Breast epithelium (tissue), 4 donors: ENCODE measurements at places on chromosomes 7 and 10. TPM values are rescaled to one million over a fixed set of nuclear protein-coding genes. Genes with fewer than 3 reads are reported as not detected.

GRCh38 chr7:141500608-141501007 lies 50.6 kb upstream of the AGK start:
- no peak for DNase-seq

DNA sequence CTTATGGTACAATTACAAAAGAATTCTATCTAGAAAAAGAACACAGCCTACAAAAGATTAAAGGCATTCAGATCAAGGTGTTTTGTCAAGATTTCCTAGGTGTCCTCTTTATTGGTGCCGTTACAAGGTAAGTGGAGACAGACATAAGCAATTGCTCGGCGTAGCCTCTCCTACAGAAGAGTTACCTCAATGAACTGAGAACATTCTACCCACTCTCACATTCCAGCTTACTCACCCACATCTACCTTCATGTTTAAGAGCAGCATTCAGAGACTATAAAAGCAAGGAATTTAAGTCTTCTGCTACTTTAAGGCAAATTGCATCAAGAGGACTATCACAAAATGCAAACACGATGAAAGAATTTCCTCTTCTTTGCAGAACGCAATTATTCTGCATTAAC lies 29.5 kb downstream of the MPP7 start:
- DNase-seq = no peak

- DNase-seq = no peak
These were observed 87.8 kb upstream of the DKK1 start for GRCh38 chr10:52226197-52226847.

- no peak for DNase-seq
These were observed 663.3 kb upstream of the MGMT start for GRCh38 chr10:128803790-128804189.

DNA sequence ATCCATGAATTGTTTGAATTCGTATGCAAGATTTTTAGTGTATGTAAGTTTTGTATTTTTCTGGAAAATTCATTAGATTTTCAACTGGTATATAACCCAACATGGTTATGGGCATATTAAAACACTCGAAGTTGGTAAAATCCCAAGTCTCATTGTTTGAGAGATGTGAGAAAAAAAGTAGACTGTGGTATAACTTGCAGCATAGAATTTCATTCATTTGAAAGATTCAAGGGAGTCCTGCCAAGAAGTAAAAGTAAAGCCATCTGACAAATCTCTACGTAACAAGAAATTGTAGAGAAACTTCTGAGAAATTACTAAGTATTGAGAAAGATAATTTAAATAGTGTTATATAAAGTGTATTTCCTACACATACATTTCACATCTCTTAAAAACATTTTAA lies 40.2 kb downstream of the SEMA3E start:
- no peak for DNase-seq

DNA sequence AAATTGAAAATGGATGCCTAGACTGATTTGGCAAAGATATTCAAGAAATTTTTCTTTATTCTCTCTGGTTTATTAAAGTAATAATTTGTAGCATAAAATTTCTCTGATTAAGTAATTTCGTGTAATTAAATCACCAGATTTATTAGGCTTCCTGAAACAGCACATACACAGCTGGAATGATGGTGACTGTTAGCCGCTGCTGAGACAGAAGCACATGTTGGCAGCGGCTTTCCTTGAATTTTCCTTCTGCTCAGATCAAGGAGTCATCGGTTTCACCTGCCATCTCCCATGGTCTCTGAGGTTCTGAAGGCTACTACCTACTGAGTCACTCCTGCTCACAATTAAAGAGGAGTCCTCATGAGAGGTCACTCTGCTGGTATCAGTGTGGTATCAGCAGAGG lies 101.5 kb downstream of the GFRA1 start:
- no peak for DNase-seq

DNA sequence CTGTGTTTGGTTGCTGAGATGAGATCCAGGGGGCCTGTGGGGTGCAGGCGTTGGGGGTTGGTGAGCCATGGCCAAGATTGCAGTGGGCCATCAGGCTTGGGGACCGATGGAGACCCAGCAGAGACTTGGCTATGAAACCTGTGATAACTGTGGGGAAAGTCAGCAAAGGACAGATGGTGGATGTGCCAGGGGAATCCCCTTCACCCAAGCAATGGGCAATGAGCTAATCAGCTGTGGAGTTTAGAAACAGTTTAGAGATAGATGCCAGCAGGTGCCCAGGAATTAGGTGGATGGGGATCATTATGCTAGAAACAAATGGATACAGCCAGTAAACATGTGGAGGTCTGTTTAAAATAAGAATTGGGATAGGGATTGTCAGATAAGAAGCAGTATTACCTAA lies 151.4 kb upstream of the FERD3L start:
- no peak for DNase-seq

DNA sequence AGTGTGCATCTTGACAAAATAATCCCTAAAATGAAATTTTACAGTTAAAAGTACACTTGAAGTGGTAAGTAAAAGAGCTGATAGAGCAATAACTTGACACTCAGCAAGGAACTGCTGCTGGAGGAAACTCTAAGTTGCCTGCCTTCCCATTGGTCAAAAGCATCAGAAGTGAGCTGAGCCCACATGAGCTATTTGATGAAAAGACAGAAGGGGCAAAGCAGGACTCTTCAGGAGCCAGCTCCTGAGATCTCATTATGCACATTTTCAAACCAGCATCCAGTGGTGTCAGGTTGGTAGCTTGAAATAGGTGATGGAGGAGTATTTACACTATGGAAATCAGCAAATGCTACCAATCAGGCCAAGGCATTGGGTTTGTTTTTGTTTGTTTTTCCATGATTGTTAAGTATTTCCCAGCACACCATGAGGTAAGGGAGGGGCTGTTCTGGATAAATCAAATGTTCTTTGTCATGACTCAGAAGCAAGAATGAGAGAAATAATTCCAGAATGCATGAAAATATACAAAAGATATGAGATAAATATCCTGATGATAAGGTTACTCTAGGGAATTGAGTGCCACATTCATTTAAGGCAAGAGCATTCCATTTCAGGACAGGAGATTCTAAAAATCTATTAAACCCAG lies 316.6 kb downstream of the SNX13 start:
- no peak for DNase-seq

GRCh38 chr7:144416341-144416740 lies 12.8 kb upstream of the NOBOX start:
- DNase-seq = no peak

DNA sequence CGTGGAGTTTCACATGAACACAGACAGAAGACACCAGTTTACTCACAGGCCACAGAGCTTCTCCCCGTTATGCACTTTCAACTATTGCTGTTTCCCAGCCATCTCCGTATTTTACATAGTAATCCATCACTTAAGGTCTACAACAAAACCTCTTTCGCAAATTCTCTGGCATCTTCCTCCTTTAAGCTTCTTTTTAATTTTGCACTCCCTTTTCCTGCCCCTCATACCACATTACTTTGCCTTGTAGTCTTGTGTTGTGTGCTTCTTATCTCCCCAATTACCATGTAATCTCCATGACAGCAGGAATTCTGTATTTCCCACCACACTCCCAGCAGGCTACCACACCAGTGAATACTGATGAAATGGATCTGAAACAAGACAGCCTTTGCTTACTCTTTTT lies 87.3 kb downstream of the ODAD2 start:
- no peak for DNase-seq

GRCh38 chr10:20858292-20859124 lies 38.6 kb downstream of the NEBL start:
- no peak for DNase-seq

Gene ASL
- total RNA-seq = 31.9 TPM

Gene RBM20
- total RNA-seq = 3.1 TPM
